ENCODE measurements at places on chromosomes 7 and 10.

DNA sequence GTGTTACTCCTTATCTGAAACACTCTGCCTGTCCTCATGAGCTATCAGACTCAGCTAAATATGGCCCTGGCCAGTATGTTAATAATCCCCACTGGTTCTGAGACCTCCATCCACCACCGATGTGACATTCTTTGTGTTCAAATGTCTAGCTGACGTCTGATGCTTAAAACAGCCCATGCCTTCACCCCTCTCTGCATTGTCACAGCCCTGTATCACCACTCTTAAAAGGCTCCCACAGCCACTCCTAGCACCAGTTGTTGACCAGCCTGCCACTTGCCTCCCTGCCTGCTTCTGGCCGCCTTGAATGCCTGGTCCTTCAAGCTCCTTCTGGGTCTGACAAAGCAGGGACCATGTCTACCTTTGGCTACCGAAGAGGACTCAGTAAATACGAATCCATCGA lies at the start of gene LMOD2:
Gene LMOD2 (plus strand): TSS at position 253 of the 400 bp plus-strand sequence. CDS start 98 bp downstream, at position 351.
- no peak for DNase-seq

DNA sequence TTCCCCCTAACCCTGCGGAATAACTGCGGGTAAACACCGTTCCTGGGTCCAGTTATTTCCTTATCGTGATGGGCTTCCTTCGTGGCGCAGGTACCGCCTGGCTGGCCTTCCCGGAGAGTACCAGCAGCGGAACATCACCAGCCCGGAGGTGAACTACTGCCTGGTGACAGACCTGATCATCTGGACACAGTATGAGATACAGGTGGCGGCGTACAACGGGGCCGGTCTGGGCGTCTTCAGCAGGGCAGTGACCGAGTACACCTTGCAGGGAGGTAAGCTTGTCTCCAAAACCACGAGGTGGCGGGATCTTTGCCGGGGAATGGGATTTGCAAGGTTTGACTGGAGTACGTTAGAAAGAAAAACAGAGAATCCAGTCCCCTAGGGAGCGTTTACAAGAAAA lies 665.0 kb upstream of the FOXK1 start:
- DNase-seq: no peak

DNA sequence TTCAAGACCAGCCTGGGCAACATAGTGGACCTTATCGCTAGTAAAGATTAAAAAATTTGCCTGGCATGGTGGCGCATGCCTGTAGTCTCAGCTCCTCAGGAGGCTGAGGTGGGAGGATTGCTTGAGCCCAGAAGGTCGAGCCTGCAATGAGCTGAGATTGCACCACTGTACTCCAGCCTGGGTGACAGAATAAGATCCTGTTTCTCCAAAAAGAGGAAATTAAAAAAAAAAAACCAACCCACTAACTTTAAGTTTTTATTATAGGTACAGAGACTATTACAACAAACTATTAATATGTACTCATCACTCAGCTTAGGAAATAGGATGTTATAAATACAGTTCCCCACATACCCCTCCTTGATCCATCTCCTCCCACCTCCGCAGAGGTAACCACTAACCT lies 30.2 kb downstream of the DHTKD1 start:
- DNase-seq: no peak

GRCh38 chr10:28266449-28267224 lies 36.2 kb downstream of the MPP7 start:
- DNase-seq: no peak

GRCh38 chr10:3760083-3760482 lies 24.9 kb downstream of the KLF6 start:
- DNase-seq: no peak

DNA sequence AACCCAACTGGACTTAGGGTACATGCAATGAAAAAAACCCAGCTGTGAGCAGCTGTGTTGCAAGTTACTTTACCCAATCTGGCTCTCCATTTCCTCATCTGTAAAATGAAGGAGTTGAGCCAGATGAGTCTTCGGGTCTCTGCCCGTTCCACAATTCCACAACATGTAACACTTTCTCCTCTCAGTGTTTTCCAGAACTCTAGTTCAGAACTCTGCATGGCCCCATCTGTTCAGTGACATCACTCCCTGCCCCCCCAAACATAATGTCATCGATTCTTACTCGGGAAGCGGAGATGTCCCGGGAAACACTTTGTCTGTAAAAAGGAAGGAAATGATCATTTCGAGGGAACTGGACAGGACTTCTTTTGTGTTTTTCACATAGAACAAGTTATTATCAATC lies 2.5 kb downstream of the SH3PXD2A start:
- DNase-seq: no peak

Measured in glutamatergic neuron (in vitro differentiated cells).